Ammon's horn (tissue), 1 donor: ENCODE measurements at places on chromosomes 3 and 15.

GRCh38 chr3:95341314-95341713 lies 1278.5 kb downstream of the NSUN3 start:
- no peak for DNase-seq

GRCh38 chr3:51698209-51698608 lies 8.7 kb upstream of the GRM2 start:
- DNase-seq, result no peak

- no peak for DNase-seq
These were observed 35.8 kb upstream of the BSN start for GRCh38 chr3:49518441-49518840.

DNA sequence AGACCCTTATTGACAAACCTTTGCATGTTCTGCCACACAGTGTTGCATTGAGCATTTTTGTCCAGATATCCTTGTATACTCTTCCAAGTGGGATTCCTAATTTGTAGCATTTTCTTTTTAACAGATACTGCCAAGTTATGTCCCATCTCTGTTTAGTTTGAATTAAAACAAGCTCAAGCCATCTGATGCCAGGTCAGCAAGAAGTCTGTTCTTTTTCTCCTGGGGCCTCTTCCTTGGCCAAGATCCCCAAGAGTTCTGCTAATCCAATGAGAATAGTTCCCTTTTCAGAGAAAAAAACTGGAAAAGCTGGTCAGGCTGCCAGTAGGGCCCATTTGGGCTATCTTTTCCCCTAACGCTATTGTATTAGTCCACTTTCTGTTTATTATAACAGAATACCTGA lies 29.8 kb downstream of the GLDN start:
- no peak for DNase-seq

DNA sequence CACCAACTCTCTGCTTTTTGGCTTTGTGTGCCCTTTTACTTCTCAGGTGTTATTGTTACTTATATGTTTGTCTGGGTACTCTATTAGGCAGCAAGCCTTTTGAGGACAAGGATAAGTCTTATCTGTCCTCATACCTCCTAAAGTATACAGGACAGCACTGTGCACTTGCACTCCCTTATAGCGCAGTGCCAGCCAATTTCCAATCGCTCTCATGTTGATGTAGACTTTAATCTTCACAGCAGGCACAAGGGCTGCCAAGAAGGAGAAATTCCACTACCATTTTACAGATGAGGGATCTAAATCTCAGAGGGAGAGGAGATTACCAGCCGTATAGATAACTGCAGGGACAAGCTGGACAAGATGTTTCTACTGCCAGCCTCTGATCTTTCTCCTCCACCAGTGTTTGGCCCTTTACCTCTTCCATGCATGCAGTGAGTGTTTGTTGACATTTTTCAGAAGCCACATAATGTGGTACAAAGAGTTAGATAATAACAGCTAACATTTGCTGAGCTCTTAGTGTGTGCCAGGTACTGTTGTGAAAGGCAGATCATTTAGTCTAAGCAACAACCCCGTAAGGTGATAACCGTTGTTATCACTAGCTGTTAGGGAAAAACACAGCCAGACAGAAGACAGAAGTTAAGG lies 30.1 kb downstream of the SST start:
- no peak for DNase-seq

DNA sequence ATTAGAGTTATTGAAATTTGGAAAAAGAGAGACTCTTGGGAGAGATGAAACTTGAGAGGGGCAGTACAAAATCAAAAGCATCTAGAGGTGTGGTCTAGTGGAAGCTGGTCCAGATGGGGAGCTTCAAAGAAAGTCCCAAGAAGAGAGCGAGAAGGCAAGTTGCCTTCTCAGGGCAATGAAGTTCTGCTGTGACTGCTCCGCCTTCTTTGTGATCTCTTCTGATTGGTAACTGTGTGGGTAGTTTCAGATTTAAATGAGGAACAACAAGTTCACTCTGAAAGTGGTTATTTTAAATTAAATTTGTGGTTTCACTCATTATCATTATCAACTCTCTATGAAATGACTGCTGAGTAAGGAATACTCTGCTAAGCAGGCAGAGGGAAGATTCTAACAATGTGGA lies 233.3 kb downstream of the NLGN1 start:
- DNase-seq, result no peak

DNA sequence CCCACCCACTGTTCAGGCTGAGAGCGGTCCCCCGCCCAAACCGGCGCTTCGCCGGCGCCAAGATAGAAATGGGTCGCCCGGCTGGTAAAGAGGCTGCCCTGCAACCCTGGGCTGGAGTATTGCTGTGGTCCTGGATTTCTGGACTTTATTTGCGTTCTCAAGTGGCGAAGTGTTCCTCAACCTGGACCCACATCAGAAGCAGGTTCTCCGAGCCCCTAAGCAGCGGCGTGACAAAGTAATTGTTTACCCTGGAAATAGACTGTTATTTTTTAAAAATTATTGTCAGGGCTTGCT lies 481 bp upstream of the DYNC1LI1 start:
- DNase-seq, result no peak

- DNase-seq, result no peak
These were observed 278.2 kb downstream of the GABRG3 start for GRCh38 chr15:27249046-27249759.

DNA sequence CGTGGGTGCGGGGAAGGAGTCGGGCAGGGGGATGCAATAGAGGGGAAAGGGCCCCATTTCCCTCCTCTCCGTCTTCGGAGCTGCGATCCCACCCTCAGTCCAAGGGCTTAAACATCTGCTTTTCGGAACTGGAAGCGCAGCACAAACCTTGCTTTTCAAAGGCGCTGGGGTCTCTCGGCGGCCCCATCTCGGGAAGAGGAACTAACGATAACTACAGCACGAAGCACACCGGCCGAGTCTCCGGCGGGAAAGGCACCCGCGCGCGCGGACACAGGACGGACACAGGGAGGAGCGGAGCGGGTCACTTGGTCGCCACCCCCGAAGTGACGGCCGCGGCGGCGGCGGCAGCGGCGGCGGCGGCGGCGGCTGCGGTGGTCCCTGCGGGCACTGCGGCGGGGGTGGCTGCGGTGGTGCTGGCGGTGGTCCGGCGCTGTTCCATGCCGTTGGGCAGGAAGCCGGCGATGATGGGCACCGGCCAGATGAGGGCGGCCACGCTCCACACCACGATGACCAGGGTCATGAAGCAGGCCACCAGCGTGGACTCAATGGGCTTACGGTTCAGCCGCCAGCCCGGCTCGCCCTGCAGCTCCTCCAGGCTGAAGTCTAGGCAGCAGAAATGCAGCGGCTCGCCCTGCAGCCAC lies 1.1 kb downstream of the TMEM158 start:
- DNase-seq, result peak; percentile 89

- DNase-seq, result no peak
These were observed 819 bp downstream of the NEK4 start for GRCh38 chr3:52769786-52770455.

- no peak for DNase-seq
These were observed 53.6 kb downstream of the PGPEP1L start for GRCh38 chr15:98953968-98954367.

GRCh38 chr3:150775001-150775599 lies 12.1 kb upstream of the SIAH2 start:
- no peak for DNase-seq

DNA sequence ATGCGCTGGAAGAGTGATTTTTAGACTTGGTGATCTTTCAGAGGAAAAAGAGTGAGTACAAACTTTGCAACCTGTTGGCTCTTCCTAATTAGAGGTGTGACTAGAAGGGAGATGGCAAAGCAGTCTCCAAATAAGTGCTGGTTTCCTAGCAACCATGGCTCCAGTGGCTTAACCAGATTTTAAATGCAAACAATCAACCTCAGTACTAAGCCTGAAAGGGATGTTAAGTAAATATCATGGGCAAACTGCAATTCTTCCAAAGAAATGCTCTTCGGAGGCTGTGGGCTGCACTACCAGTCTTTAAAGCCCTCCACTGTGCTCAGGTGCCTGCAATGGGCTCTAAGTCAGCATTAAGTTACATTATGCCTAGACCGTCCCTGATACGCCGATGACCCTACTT lies 678.1 kb upstream of the CCDC54 start:
- no peak for DNase-seq

DNA sequence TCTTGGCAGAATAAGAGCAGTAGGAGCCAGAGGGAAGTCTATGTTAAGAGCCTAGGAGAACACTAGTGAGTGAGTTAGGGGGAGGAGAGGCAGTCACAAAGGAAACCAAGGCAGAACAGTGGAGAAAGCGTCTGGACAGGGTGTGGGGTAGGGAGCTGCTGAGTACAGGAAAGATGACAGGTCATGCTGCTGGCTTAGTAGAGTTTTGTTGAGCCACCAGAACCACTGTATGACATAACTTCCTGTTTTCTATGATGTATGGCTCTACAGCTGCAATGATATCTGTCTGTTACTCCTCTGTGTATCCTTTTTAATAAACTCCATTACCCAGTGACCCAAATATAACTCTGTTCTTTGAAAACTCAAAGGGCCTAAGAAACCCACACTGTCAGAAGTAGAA lies 10.6 kb upstream of the STT3B start:
- no peak for DNase-seq

DNA sequence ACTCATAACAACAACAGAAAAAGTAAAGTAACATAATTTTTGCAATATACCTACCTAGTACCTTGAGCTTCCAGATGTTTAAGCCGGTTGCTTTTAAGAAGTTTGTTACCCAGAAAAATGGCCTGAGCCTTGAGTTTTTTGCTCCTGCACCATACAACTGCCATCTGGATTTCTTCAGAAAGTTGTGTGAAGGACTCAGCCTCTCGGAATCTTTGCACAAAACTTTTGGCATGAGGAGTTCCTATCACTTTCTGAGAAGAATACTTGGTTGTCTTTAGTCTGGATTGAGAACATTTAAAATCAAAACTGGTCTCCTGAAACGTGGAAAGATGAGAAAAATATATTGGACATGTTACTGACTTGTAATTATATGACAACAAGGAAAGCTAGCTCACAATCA lies 17.3 kb downstream of the GTPBP8 start:
- no peak for DNase-seq

DNA sequence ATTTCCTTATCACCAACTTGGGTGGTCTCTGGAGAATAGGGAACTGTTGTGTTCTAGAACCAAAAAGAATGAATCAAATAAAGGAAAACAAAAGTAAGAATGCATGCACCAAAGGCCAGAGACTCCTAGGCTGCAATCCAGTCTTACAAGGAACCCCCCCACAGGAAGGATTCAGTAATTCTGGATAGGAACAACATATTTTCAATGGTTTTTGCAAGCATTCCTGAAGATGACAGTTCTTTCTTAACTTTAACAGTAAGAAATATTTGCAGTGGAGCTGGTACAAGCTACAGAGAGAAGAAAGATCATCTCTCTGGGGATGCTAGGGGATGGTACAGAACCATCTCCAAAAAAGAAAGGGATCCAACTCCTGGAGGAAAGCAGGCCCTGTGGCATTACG lies 116.2 kb upstream of the CHRM5 start:
- DNase-seq, result no peak

GRCh38 chr3:128489927-128490649 lies 2.9 kb downstream of the GATA2 start:
- DNase-seq, result no peak

DNA sequence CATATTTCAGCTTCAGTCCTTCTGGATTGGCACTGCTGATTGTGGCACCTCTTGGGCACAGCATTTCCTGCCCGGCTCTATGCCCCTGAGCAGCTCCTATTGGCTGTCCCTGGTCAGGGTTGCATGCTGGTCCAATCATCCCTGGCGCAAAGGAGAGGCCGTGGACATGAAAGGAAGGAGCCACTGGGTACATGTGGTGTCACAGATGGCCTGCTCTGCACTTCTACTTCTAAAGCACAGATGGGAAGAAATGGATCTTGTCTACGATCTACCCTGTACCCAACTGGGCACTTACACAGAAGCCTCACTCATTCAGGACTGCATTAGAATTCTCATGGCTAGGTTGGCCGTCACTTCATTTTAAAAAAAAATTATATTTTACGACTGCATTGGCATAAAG lies 232.5 kb downstream of the SHQ1 start:
- no peak for DNase-seq

DNA sequence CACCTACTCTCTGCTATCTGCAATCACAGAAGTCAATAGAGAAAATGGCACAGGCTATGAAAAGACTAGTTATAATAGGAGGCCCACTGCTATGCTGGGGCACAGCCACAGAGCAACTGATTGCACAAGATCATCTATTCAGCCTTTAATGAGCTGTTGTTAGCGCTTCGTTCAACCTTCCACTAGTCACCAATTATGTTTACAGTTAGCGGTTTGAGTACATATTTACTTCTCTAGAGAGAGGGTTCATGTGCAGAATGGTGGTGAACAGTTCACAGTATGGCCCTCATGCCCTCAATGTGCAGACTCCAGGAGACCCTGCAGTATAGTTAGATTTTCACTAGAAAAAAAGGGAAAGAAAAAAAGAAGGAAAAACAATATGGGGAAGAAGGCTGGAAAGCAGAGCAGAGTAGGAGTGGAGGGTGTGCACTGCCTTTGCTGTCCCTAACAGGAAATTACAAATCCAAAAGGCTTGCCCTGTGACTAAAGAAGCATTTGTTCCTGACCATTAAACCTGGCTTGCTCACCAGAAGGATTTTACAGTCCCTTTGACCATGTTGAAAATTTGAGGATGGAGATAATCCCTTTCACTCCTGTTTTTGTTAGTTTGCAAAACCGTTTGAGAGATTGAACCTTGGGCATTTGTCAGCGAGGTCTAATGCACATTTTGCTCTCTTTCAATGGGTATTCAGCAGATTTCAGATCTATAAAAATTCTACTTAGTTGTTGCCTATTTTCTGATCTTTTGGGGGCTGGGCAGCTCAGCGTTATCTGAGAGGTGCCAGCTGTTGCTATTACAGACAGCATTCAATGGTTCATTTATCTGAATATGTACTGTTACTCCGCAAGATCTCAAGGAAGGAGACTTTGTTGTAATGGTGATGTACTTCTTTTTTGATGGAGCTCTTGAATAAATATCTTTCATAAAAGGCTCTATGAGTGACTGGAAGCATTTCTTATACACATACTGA lies 296.1 kb downstream of the LSAMP start:
- DNase-seq, result peak; percentile 21

GRCh38 chr15:57370929-57371328 lies 5.4 kb upstream of the CGNL1 start:
- DNase-seq, result no peak

GRCh38 chr15:96818861-96819260 lies 488.4 kb downstream of the NR2F2 start:
- no peak for DNase-seq

DNA sequence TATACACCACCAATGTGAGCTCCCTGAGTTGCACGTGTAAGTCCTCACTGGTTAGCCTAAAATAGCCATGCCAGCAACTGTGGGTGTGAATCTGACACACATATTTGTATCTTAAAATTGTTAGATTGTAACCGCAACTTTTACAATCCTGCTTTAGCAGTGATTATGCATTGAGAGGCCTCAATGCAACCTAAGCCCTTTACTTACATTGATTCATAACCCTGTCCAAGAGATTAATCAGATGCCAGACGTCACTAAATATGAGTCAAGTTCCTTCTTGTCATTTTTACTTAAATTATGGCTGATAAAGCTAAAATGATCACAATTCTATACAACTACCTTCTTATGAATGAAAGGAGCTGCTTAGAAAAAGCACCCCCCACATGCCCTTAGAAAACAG lies 46.9 kb downstream of the IL17RD start:
- no peak for DNase-seq

GRCh38 chr3:78410077-78410476 lies 1357.7 kb downstream of the ROBO1 start:
- DNase-seq, result no peak

GRCh38 chr3:137165117-137165806 lies 207.5 kb downstream of the IL20RB start:
- no peak for DNase-seq
